ENCODE measurements at places on chromosomes 4 and X.
A peak's percentile ranks its signal among the peaks of the same experiment; 100 is the strongest.

- DNase-seq = no peak
Measured at GRCh38 chr4:72886602-72887001, 182.9 kb downstream of the COX18 start.

DNA sequence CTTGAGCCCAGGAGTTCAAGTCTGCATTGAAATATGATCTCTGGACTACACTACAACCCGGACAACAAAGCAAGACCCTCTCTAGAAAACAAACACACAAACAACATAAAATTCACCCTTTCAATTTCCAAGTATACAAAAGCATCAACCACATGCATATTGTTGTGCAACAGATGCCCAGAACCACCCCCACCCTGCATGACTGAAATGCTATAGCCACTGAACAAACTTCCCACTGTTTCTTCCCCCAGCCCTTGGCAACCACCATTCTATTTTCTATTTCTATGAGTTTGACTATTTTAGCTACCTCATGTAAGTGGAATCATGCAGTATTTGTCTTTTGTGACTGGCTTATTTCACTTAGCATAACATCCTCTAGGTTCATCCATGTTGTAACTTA lies 14.2 kb upstream of the C4orf51 start:
- DNase-seq = no peak

DNA sequence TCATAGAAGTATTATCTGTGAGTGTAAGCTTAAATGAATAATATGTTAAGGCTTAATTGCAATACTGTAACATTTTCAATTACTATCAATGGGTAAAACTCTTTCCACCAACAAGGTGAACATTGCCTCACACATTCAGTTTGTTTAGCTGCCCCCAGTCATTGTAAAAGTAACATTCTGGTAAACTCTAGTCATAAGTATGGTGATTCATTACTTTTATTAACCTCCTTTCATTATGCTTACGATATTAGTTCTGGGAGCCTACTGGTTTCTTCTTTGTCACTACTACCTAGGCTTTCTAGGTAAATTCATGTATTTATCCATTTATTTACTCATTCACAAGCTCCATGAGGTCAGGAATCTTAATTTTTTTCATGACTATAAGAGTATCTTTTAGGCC lies 412.8 kb upstream of the SLIT2 start:
- no peak for DNase-seq

DNA sequence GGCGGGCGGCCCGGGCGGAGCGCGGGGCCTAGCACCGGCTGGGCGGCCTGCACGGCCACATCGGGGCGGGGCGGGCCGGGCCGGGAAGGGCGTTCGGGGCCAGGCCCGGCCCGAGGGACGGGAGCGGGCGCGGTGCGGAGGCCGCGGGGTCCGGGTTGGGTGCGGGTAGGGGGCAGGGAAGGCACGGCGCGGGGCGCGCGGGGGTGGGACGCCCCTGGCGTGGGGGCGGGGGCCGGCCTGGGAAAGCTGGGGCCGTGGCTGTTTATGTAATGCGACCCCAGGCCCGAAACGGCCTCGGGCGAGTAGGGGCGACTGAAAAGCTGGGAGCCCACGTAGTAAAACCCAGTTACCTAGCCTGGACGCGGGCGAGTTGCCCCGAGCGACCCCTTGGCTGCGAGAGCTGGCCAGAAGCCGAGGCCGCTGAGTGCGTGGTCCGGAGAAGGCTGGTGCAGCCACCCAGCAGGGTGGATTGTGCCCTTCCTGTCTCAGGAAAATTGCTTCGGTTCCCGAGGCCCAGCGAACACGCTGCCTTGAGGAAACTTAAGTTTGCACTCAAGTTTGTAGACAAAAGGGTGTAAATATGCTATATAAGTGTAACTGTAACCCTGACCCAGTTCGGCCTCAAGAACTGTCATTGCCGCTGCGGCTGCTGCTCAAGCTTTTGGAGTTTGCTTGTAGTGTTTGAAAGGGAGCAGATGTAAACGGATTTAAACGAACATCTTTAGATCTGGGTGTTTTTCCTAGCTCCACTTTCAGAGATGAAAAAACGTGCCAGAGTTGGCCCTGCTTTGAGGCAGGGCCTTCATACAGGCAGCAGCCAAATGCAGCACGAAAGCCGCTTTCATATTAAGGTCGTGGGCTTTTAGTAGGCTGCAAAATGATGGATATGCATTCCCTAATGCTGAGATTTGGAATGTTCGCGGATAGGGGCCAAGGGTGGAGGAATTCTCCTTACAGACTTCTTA lies 674 bp downstream of the SEC24B start:
- DNase-seq = no peak

- DNase-seq = no peak
Measured at GRCh38 chr4:17323554-17324385, 188.1 kb downstream of the QDPR start.

- no peak for DNase-seq
Measured at GRCh38 chr4:89308161-89308500, 531 bp upstream of the GPRIN3 start.

DNA sequence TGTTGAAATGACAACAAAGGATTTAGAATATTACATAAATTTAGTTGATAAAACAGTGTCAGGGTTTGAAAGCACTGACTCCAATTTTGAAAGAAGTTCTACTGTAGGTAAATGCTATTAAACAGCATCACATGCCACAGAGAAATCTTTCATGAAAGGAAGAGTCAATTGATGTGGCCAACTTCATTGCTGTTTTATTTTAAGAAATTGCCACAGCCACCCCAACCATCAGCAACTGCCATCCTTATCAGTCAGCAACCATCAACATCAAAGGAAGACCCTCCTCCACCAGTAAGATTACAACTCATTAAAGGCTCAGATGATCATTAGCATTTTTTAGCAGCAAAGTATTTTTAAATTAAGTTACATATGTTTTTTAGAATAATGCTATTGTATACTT lies 54.6 kb upstream of the RAB9B start:
- no peak for DNase-seq

- DNase-seq = no peak
Measured at GRCh38 chr4:36128689-36129088, 115.6 kb downstream of the ARAP2 start.

DNA sequence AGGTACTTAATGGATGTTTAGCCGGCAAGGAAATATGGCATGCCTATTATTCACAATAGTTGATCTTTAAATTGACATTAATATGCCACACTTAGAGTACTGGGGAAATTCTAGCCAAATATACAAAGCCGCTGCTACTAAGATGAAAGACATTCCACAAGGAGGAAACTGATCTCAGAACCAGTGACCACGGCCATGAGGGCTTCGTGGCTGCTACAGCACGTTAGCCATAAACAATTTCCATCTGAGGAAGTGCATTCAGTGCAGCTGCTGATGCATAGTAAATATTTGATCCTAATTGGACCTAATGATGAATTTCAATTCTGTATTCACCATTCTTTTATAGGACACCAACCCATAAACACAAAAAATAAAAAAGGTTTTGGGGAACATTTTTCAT lies 59.1 kb downstream of the SORBS2 start:
- no peak for DNase-seq

GRCh38 chr4:6225469-6225868 lies 25.1 kb upstream of the JAKMIP1 start:
- no peak for DNase-seq

DNA sequence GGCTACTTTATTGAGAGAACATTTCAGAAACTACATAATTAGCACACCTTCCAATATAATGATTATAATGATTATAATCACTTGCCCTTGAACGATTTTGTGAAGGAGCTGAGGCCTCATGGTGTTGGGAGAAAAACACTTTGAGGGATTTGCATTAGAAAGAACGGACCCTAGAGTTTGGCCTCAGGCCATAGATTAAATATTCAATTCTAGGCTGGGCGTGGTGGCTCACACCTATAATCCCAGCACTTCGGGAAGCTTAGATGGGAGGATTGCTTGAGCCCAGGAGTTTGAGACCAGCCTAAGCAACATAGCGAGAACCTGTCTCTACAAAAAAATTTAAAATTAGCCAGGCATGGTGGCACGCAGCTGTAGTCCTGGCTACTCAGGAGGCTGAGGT lies 12.9 kb upstream of the PRKG2 start:
- DNase-seq = no peak

GRCh38 chr4:139801895-139802294 lies 136.3 kb downstream of the MGST2 start:
- DNase-seq = no peak

DNA sequence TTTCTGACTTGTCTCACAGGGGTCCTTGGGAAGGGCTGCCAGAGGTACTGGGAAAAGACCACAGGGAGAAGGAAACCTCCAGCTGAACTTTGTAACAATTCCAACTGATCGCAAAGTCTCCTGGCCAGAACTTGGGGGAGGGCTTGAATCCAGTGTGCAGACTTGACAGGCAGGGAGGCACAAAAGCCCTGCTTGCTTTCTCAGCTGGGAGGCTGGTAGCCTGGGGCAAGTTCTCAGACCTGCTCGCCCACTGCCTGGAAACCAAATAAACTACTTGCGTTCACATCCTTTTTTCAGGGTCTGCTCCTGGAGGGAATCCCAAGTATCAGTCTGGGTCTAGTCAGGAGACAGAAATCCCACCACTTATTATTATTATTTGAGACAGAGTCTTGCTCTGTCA lies 48.0 kb upstream of the CASK start:
- no peak for DNase-seq

DNA sequence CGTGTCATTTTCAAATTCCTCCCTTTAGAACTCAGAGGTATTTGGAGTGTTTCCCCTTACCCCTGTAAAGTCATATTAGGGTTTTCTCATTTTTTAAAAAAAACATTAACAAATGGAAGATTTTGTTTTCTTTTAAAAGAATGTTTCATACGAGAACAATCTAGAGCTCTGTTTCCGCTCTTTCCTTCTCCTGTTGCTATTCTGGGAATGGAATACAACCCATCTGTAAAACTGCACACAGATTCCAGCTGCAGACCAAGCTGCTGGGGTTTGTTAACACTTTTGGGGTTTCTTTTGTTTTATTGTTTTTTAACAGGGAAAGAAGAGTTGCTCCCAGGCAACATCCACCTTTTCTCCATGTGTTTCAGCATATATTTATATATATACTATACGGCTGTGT lies 61.3 kb downstream of the HCCS start:
- DNase-seq = no peak

DNA sequence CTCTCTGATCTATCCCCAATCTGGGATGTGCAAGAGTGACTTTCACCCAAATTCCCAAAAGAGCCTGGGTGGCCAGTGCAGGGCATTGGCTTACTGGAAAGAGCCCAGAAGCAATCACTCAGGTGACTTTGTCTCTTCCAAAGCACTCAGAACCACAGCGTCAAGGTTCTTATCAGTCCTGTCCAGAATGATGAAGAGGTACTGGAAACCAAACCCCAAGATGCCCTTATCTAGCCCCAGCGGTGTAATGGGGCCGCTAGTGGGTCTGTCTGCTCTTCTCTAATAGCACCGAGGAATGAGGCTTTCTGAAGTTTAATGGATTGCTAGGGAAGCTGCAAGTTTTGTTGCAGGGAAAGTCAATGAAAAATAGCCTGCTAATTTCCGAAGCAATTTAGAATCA lies 21.6 kb downstream of the CLNK start:
- no peak for DNase-seq

DNA sequence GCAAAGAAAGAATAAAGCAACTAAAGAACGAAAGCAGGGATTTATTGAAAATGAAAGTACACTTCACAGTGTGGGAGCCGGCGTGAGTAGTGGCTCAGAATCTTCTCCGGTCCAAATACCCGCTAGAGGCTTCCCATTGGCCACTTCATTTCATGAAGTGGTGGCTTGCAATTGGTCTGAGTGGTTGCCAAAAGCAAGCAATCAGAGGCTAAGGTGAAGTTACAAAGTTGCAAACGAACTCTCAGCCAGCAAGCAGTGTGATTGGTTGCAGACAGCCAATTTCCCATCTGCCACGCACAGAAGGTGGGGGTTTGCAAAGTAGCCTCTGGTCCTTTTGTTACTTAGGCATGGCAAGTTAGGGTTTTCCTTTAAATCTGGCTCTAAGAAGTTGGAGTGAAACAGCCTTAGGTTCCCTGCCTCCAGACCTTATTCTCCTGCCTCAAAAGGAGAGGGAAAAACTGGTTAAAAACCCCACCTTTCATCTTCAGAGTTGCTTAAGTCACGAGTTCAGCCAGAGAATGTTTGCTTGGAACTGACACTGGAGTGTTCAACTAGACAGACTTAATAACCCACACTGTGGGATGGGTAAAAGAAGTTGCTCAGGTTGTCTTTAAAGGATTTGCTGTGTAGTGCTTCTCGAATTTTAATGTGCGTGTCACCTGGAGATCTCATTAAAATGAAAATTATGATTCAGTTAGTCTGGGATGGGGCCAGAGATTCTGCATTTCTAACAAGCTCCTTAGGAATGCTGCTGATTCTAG lies 6.9 kb upstream of the CLOCK start:
- no peak for DNase-seq

- DNase-seq = peak; percentile 4
Measured at GRCh38 chrX:39814391-39814790, 283.4 kb downstream of the BCOR start.

- DNase-seq = no peak
Measured at GRCh38 chr4:83662204-83662603, 126.3 kb downstream of the GPAT3 start.

DNA sequence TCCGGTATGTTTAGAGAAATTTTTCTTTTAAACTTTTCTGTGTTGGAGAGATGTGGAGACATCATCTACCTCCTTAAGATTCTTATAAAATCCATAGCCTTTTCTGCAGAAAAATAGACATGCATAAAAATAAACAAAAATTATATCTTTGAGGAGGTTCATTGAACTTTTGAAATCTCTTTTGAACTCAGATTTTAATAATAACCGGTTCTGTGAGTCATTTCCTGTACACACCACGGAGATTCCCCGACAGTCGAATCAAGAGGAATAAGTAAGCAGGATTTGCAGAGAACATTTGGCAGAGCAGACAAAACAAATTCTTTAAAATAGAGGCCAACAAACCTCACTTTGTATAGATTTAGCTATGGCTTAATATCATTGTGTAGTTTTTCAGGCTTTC lies 918.7 kb upstream of the POU3F4 start:
- DNase-seq = no peak

DNA sequence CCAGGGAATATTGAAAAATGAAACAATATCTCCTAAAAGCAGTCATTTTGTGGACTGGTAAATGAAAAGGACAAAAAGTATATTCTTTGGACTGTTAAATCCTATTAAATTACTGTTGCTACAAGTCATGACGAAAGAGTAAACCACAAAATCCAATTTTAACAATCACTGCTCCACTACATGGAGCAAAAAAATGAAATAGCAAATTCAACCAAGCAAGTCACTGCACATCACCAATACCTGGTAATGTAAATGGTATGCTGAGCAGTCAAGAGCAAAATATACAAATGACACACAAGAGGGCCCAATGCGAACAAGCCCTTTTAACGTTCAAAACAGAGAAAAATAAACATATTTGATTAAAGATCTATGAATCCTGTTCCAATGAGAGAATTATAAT lies 126.2 kb downstream of the KLHL13 start:
- DNase-seq = no peak

DNA sequence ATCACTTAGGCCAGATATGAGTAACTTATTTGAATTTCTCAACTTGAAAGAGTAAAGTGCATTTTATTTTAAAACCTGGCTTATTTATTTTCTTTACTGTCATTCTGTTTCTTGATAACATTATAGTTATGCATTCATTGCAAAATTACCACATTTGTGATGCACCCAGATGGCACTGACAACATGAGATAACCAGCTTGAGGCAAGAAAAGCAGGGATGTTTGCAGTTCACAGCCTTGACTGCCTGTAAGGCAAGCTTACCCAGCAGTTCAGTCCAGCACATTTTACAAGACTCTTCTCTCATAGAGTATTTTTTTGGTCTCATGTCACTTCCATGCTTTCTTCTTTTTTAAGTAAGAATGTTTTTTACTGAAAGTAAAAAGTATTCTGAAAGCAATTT lies 25.3 kb upstream of the EPGN start:
- DNase-seq = no peak

Measured in NCI-H1436 treated with DMSO at 0.1 percent for 48 hours (cell line).